ENCODE measurements at places on chromosomes 7 and 10.

DNA sequence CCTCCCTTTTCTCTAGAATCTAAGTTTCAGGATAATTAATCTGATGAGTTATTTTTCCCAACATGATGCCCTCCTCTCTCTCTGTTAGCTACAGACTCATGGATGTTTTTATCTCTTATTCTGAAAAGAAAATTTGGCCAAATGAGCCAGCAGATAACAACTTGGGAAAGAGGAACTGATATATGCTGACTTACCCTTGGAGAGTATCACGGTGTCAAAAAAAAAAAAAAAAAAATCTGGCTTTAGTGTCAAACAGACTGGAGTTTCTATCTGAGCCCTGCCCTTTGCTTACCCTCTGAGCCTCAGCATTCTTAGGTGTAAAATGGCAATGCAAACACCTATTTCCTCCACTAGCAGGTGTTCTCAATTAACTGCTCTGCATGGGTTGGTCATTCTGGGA, 190.4 kb downstream of the AHR start:
- no peak for DNase-seq

DNA sequence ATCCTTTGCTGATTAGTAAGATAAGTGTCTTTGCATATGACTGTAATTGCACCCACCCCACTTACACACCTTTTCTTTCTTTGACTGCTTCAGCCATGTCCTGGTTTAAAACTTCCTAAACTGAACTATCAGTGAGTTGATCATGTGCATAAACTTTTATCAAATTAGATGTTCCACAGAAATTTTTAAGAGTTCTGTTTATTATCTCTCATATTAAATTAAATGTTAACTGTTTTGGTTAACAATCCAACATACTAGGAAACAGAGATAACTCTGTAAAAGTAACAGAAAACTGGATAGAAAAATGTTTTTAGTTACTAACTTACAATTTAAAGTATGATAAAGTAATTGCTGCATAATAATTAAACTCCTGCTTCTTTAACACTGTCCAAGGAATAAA, 959.6 kb upstream of the LRRN3 start:
- no peak for DNase-seq

GRCh38 chr7:50793120-50793946, 10.6 kb upstream of the GRB10 start:
- peak; percentile 56 for DNase-seq

GRCh38 chr10:91652364-91652763, 19.5 kb upstream of the PPP1R3C start:
- peak; percentile 100 for DNase-seq

Data from AG10803 (cell line).